Activated CD8-positive, alpha-beta T cell treated with anti-CD3 and anti-CD28 coated beads, Interleukin-2, amount 10 ng/mL, durations not matched to agents 7 days and 5 days (primary cell): ENCODE measurements at places on chromosomes 3 and 15.

DNA sequence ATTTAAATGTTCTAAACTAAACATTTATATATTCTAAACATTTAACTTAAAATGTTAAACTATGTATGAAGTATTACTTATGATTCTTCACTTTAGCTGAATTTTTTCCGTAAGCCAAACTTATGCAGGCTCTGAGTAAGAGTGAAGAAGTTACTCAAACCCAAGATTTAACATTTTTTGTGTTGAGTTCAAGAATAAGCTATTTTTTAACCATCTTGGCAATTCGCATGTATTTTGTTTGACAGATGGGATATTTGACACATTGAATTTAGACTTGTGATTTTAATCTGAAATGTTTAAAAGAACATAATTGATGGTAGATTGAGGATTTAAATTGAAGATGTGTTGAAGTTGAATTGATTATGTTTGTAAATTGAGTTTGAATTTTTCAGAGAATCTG lies 14.6 kb upstream of the PPP2R3A start:
- H3K4me1 ChIP-seq, result no peaks in the 10 kb centered on the region
- peaks cover 4% of the 10 kb centered on the region for H3K27me3 ChIP-seq
- no peak overlapping the region for H3K27ac ChIP-seq
- no peaks in the 10 kb centered on the region for H3K36me3 ChIP-seq
- DNase-seq, result no peak
- no peak overlapping the region for H3K4me3 ChIP-seq

DNA sequence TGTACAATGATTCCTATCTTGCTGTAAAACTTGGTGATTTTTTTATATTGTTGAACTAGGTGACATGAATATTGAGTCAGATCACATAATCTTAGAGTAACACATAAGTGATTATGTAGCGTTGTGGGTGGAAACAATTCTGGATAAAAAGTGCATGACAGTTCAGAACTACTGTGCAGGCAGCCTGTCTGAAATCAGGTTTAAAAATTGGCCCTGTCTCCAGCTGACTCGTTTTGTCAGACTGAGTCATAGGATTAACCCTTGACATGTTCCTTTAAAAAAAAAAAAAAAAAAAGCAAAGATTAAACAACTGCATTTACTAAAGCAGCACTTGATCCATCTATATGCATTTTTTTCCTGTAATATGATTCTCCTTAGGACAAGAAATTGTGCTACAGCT lies 160.0 kb upstream of the CGNL1 start:
- H3K27me3 ChIP-seq, result no peaks in the 10 kb centered on the region
- no peak overlapping the region for H3K4me3 ChIP-seq
- H3K4me1 ChIP-seq, result peaks cover 5% of the 10 kb centered on the region
- H3K27ac ChIP-seq, result no peak overlapping the region

DNA sequence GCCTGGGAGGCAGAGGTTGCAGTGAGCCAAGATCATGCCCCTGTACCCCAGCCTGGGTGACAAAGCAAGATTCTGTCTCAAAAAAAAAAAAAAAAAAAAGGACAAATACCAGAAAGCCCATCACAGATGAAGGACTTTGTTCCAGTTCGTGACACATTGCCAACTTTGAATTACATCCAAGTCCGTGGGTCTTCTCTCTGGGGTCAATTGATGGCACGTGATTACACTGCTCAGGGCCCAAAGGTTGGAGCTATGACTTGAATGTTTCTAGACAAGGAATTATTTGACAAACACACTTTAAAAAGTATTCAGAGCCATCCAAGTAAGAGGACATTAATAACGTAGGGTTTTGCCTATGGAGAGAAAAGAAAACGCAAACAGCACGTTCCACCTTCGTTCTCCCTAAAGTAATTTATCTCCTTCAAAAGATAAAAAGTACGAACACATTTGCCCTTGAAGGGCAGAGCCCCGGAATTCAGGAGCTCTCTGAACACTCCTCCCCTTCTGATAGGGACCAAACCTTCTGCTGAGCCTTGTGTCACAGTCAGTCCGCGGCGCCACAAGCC lies 31.3 kb upstream of the ST3GAL6 start:
- H3K27me3 ChIP-seq, result peaks cover 56% of the 10 kb centered on the region
- peak overlapping the region; percentile 63 for H3K4me3 ChIP-seq
- H3K4me1 ChIP-seq, result peaks cover 16% of the 10 kb centered on the region

- H3K36me3 ChIP-seq, result peaks cover 73% of the 10 kb centered on the region
- H3K4me3 ChIP-seq, result peak overlapping the region; percentile 49
- H3K4me1 ChIP-seq, result peaks cover 37% of the 10 kb centered on the region
- H3K27me3 ChIP-seq, result no peaks in the 10 kb centered on the region
- H3K27ac ChIP-seq, result peak overlapping the region; percentile 77
- peak; percentile 80 for DNase-seq
Measured at GRCh38 chr3:122560680-122561079, 3.4 kb downstream of the PARP9 start.

DNA sequence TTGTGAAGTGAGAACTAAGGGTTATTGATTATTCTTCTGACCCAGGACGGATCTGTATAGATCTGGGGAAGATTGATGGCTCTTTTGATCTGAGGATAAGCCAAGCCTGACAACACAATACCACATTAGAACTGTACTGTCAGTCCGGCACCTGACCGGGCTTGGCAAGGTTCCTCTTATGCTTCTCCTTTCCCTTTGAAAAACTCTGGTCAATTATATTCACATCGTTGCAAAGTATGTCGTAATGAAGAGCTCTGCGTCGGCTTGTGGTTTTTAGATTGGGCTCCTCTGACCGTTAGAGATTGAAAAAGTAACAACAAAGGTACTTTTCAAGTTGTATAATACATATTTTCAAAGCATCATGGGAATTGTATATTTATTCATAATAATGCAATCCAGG lies 389.8 kb downstream of the NR2F2 start:
- H3K36me3 ChIP-seq, result no peaks in the 10 kb centered on the region
- H3K27ac ChIP-seq, result no peak overlapping the region
- no peaks in the 10 kb centered on the region for H3K27me3 ChIP-seq
- no peaks in the 10 kb centered on the region for H3K4me1 ChIP-seq
- H3K4me3 ChIP-seq, result no peak overlapping the region

DNA sequence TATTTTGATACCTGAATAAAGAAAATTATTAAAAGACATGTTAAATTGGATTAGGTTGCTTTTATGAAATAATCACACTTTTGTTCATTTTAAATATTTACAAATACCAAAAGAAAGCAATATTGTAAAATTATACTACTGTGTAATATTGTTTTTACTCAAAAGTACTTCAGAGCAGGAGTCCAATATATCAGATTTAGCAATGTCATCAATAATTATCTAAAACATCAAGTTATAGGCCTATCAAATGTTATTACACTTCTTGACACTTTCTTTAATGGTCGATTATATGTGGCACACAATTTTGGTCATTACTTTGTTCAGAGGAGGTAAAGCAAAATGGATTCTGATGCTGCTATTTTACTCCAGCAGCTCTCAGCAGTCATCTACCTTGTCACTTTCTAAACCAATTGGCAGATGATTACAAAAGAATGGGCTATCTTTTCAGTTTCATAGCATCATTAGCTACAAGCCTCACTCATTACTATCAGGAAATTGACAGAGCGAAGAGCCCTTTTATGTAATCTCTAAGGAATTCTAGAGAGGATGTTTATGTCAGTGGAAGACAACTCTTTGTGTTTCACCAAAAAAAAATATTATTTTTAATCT lies 318.6 kb downstream of the PLOD2 start:
- H3K27ac ChIP-seq, result no peak overlapping the region
- no peaks in the 10 kb centered on the region for H3K36me3 ChIP-seq
- H3K4me1 ChIP-seq, result no peaks in the 10 kb centered on the region
- DNase-seq, result no peak
- H3K4me3 ChIP-seq, result no peak overlapping the region

GRCh38 chr15:88690331-88690730 lies 51.5 kb downstream of the ISG20 start:
- no peaks in the 10 kb centered on the region for H3K36me3 ChIP-seq
- H3K4me3 ChIP-seq, result no peak overlapping the region
- peaks cover 14% of the 10 kb centered on the region for H3K27me3 ChIP-seq
- DNase-seq, result no peak

GRCh38 chr3:46759239-46760167 lies 41.8 kb upstream of the PRSS50 start:
- DNase-seq, result no peak
- no peaks in the 10 kb centered on the region for H3K4me1 ChIP-seq
- no peak overlapping the region for H3K4me3 ChIP-seq
- no peak overlapping the region for H3K27ac ChIP-seq
- no peaks in the 10 kb centered on the region for H3K36me3 ChIP-seq
- H3K27me3 ChIP-seq, result peaks cover 14% of the 10 kb centered on the region

GRCh38 chr3:183502237-183503181 lies 53.0 kb downstream of the KLHL6 start:
- H3K36me3 ChIP-seq, result peaks cover 62% of the 10 kb centered on the region
- peak overlapping the region; percentile 19 for H3K27ac ChIP-seq
- DNase-seq, result no peak
- H3K4me1 ChIP-seq, result peaks cover 4% of the 10 kb centered on the region
- H3K4me3 ChIP-seq, result no peak overlapping the region
- no peaks in the 10 kb centered on the region for H3K27me3 ChIP-seq

GRCh38 chr15:80612118-80612823 lies 82.8 kb upstream of the ABHD17C start:
- peaks cover 2% of the 10 kb centered on the region for H3K27me3 ChIP-seq
- H3K4me1 ChIP-seq, result no peaks in the 10 kb centered on the region
- DNase-seq, result no peak

- no peaks in the 10 kb centered on the region for H3K36me3 ChIP-seq
- peaks cover 5% of the 10 kb centered on the region for H3K27me3 ChIP-seq
- no peak overlapping the region for H3K4me3 ChIP-seq
- H3K27ac ChIP-seq, result no peak overlapping the region
- H3K4me1 ChIP-seq, result no peaks in the 10 kb centered on the region
- no peak for DNase-seq
Measured at GRCh38 chr3:38598791-38599190, 50.7 kb downstream of the SCN5A start.

- H3K27me3 ChIP-seq, result peaks cover 8% of the 10 kb centered on the region
- DNase-seq, result peak; percentile 56
- H3K4me3 ChIP-seq, result no peak overlapping the region
- no peaks in the 10 kb centered on the region for H3K4me1 ChIP-seq
- no peak overlapping the region for H3K27ac ChIP-seq
Measured at GRCh38 chr15:71443538-71443937, 328.3 kb downstream of the THSD4 start.

- no peaks in the 10 kb centered on the region for H3K36me3 ChIP-seq
- H3K27ac ChIP-seq, result no peak overlapping the region
- H3K4me3 ChIP-seq, result no peak overlapping the region
- DNase-seq, result no peak
- H3K27me3 ChIP-seq, result no peaks in the 10 kb centered on the region
Measured at GRCh38 chr15:81356252-81356651, 17.8 kb downstream of the TMC3 start.

GRCh38 chr15:77312523-77312922 lies 107.4 kb downstream of the PEAK1 start:
- H3K27ac ChIP-seq, result no peak overlapping the region
- H3K27me3 ChIP-seq, result no peaks in the 10 kb centered on the region
- H3K4me1 ChIP-seq, result peaks cover 1% of the 10 kb centered on the region

GRCh38 chr15:74913041-74913440 lies 6.4 kb upstream of the FAM219B start:
- DNase-seq, result no peak
- H3K27me3 ChIP-seq, result no peaks in the 10 kb centered on the region
- no peak overlapping the region for H3K4me3 ChIP-seq
- no peaks in the 10 kb centered on the region for H3K4me1 ChIP-seq
- no peak overlapping the region for H3K27ac ChIP-seq

GRCh38 chr3:11996480-11996879 lies 7.7 kb upstream of the SYN2 start:
- H3K4me3 ChIP-seq, result no peak overlapping the region
- H3K36me3 ChIP-seq, result no peaks in the 10 kb centered on the region
- no peaks in the 10 kb centered on the region for H3K4me1 ChIP-seq
- peaks cover 22% of the 10 kb centered on the region for H3K27me3 ChIP-seq
- H3K27ac ChIP-seq, result no peak overlapping the region
- no peak for DNase-seq

DNA sequence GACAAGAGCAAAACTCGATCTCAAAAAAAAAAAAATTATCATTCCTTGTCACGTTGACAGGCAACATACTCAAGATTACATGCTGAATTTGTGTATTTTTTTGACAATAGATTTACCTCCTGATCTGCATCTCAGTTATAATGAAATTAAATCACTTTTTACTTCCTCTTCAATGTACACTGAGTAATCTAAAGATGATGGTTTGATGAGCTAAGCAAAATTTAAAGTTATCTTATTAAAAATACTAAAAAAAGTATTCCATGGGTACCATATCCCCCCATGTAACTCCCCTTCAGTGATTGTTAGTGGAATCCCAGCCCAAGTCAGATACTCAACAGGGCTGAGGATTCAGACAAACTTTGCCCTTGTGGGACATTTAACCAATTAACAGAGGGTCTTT lies 463.2 kb downstream of the OCA2 start:
- H3K4me1 ChIP-seq, result no peaks in the 10 kb centered on the region
- no peak overlapping the region for H3K27ac ChIP-seq
- H3K36me3 ChIP-seq, result no peaks in the 10 kb centered on the region
- DNase-seq, result no peak
- no peaks in the 10 kb centered on the region for H3K27me3 ChIP-seq

- DNase-seq, result no peak
- H3K4me3 ChIP-seq, result no peak overlapping the region
- no peaks in the 10 kb centered on the region for H3K4me1 ChIP-seq
- H3K36me3 ChIP-seq, result no peaks in the 10 kb centered on the region
- no peak overlapping the region for H3K27ac ChIP-seq
- peaks cover 2% of the 10 kb centered on the region for H3K27me3 ChIP-seq
Measured at GRCh38 chr3:56124546-56124945, 343.7 kb downstream of the ERC2 start.

DNA sequence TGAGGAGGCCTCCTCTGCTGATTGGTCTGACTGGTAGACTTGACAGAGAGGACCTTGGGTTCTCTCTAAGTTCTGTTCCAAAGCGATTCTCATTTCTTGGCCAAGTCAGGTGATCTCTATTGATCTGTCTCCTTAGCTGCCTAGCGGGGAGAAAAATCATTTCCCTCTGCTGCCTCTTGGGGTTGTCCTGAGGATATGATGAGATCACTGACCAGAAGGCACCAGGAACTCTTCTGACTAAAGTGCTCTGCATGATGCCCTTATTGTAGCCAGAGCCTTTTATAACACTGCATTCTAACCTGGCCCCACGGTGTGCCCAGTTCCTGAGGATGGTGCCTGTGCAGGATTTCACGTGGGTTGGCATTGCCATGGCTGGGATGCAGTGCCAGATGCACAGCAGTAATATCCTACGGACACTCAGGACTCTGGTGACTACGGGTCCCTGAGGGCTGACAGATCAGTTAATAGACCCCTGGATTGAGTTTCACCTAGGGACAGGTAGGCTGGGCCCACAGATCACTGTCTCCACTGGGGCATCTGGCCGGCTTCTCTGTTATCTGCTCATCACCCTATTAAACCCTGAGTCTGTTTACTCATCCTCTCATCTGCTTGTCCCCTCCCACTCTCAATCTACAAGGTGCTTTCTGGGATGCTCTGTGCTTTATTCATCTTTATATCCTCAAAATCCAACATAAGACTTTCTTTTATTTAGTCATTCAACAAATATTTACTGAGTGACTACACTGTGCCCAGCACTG lies 3.9 kb upstream of the HEG1 start:
- peaks cover 42% of the 10 kb centered on the region for H3K27me3 ChIP-seq
- no peak overlapping the region for H3K4me3 ChIP-seq
- H3K36me3 ChIP-seq, result peaks cover under 1% of the 10 kb centered on the region

GRCh38 chr3:177611752-177612334 lies 414.6 kb upstream of the TBL1XR1 start:
- H3K27me3 ChIP-seq, result no peaks in the 10 kb centered on the region
- no peak overlapping the region for H3K4me3 ChIP-seq
- peaks cover 4% of the 10 kb centered on the region for H3K36me3 ChIP-seq
- H3K4me1 ChIP-seq, result peaks cover 11% of the 10 kb centered on the region
- DNase-seq, result no peak

GRCh38 chr15:66287461-66288057 lies 5.8 kb upstream of the DIS3L start:
- DNase-seq, result no peak
- no peaks in the 10 kb centered on the region for H3K27me3 ChIP-seq
- H3K4me1 ChIP-seq, result peaks cover 28% of the 10 kb centered on the region
- no peak overlapping the region for H3K27ac ChIP-seq
